OCI-LY7 (cell line): ENCODE measurements at places on chromosomes 11 and 22.
A peak's percentile ranks its signal among the peaks of the same experiment; 100 is the strongest.

DNA sequence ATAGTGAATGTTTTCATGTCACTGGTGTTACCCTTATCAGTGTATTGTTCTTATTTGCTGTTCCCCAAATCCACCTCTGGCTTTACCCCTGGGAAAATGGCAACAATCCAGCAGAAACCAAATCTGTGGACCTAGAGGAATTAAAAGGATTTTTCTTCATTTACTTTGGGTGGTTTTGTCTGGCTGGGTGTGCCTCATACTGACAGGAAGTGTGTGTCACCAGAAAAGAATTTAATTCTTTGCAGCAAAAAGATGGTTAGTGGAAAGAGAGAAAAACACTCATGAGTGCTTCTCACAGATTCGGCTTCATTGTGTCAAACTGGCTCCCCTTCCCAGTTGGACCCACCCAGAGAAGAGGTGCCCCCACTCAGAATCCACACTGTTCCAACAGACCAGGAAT is 38.9 kb downstream of the FZD4 start:
- no peak for DNase-seq

DNA sequence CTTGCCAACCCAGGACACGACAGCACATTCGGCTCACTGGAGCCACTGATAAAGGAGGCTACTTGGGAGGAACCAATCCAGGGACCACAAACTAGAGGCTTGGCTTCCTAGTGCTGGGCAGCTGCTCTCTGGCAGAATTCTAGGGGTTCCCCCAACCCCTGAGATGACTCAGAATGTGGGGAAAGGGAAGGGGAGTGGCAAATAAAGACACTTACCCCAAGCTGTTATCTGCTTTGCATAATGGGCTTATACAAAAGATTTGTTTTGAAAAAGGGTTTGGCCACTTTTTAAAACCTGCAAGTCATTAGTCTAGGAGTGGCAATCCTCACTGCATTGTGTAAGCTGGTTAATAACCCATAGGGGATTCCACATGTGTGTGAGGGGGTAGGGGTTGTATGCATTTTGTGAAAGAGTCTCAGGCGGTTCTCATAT is 64.1 kb upstream of the LMO1 start:
- DNase-seq = no peak

GRCh38 chr11:112012874-112013273 is 12.3 kb upstream of the DLAT start:
- DNase-seq = no peak

- no peak for DNase-seq
Observed at GRCh38 chr11:3707176-3707575, 36.0 kb upstream of the CHRNA10 start.

GRCh38 chr22:21593406-21594232 is 26.1 kb downstream of the UBE2L3 start:
- DNase-seq = no peak

GRCh38 chr11:18773681-18774080 is 17.9 kb downstream of the PTPN5 start:
- DNase-seq = no peak

DNA sequence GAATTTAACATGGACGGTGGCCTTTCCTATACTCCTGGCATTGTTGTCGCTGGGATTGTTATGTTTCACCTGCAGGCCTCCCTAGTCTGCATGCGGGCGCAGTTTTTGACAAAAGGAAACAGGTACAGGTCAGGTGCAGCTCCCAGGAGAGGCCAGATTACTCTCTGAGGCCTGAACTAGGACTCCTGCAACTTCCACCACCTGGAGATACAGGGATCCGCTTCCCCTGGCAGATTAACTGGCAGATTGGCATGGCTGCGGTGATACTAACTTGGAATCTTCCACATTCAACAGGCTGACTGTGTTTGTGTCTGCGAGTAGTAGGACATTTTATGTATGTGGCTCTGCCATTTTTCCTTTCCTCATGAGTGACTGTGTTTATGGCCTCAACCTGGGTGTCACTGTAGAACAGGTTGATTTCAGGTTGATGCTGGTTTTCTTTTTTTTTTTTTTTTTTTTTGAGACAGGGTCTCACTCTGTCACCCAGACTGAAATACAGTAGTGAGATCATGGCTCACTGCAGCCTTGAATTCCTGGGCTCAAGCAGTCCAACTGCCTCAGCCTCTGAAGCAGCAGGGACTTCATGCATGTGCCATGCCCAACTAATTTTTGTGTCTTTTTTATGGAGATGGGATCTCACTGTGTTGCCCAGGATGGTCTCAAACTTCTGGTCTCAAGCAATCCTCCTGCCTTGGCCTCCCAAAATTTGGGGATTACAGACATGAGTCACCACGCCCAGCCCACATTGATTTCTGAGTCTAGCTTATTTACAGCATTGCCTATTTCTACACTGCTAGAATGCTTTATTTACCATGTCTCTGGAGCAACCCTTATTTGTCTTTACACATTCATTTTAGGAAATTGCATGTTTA is 1.7 kb upstream of the USP28 start:
- peak; percentile 13 for DNase-seq

GRCh38 chr11:122024278-122024677 is 91.7 kb downstream of the BLID start:
- DNase-seq = no peak

- DNase-seq = no peak
Observed at GRCh38 chr11:20010156-20010850, 150.0 kb downstream of the DBX1 start.

GRCh38 chr22:20441631-20442484 is 4.2 kb upstream of the SCARF2 start:
- DNase-seq = no peak

- no peak for DNase-seq
Observed at GRCh38 chr11:88807349-88807748, 258.4 kb downstream of the GRM5 start.

DNA sequence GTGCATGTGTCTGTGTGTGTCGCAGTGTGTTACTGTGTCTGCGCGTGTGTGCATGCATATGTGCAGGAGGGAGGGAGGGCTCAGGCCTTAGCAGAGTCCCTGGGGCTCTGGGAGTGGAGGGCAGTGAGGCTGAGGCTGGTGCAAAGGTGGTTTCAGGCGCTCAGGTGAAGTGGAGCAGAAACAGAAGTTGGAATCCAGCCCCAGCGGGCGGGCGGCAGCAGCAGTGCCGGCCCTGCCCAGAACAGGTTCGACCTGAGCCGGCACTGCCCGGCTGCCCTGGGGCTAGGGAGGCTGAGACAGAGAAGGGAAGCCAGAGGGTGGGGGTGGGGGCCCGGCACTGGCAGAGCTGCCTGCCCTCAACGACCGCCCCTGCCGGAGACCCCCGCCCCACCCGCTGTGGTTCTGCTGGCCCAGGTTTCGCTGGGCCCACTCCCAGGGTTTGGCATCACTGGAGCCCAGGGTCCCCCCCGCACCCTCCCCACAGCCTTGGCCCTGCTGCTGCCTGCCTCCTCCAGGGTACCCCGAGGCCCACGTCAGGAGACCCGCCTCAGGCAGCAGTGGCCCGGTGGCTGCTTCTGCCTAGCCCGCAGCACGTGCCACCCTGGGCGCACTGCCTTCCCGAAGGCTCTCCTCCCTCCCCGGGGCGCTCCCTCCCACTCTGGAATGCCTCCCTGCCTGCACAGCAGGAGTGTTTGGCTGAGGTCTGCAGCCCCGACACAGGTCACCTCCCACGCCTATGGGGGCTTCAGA is 13.3 kb downstream of the ASCL2 start:
- DNase-seq = no peak

DNA sequence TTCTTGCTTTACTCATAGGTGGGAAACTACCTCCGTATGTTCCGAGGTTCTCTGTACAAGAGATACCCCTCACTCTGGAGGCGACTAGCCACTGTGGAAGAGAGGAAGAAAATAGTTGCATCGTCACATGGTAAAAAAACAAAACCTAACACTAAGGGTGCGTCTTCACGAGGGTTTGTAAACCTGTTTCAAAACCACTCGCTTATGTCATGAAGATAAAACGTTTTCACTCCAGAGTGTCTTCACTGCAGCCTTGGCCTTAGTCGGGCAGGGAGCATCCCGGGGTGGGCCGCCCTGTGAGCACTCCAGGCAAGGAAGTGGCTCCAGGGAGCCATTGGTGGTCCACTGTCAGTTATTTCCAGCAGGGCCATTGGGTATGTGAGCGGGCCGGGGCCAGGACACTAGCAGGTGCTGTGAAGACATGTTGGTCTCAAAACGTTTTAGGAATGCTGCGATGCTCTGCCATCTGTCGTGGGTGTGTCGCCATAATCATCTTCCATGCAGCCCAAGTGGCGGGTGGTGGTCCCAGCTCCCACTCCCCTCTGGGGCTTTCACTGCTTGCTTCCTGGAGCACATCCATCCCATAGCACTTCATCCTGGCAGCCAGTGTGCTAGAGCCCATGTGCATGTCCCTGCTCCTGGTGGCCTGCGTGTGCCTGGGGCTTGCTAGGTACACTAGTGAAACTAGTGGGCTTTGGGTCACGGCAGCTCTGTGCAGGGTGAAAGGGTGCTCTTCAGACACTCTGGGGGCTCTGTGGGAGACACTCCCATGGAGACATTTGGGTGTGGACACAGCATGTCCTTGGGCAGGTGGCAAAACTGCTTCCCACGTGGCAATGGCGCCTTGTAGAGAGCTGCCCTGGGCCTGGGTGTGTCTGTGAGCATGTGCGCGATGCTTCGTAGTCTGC is 5.2 kb downstream of the SMARCB1 start:
- no peak for DNase-seq

GRCh38 chr11:117654281-117655255 is 142.4 kb downstream of the DSCAML1 start:
- no peak for DNase-seq

DNA sequence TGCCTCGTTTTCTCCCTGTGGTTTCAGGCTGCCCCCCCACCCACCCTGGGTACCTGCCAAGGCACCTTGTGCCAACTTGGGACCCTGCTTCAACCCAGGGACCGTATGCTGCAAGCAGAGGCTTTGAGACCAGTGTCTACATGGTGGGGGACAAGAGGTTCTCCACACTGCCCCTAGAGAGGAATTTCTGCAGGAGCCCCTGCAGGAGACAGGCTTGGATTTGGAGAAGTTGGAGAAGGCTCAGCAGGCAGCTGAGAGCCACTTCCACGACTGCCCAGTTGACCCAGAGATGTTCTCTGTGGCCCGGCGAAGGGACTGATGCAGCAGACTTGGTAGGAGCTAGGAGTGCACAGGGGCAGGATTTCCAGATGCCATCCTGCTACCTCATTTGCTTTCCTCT is 20.1 kb upstream of the NNMT start:
- no peak for DNase-seq

DNA sequence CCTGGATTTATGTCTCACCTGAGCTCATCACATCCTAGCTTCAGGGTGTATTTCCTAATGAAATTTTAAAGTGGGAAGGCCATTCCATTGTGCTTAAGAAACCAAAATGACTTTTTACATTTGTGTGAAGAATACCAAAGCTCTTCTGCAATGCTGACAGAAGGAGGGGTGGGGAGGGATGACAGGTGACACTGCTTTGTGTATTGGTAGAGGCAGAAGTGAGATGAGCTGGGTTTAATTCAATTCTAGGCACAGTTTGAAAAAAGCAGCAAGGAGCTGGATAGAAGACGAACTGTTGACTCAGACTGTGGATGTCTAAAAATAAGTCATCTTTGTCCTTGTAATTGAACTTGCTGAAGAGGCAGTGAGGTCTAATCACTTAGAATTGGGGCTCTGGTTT is 710.3 kb upstream of the KIRREL3 start:
- DNase-seq = no peak

DNA sequence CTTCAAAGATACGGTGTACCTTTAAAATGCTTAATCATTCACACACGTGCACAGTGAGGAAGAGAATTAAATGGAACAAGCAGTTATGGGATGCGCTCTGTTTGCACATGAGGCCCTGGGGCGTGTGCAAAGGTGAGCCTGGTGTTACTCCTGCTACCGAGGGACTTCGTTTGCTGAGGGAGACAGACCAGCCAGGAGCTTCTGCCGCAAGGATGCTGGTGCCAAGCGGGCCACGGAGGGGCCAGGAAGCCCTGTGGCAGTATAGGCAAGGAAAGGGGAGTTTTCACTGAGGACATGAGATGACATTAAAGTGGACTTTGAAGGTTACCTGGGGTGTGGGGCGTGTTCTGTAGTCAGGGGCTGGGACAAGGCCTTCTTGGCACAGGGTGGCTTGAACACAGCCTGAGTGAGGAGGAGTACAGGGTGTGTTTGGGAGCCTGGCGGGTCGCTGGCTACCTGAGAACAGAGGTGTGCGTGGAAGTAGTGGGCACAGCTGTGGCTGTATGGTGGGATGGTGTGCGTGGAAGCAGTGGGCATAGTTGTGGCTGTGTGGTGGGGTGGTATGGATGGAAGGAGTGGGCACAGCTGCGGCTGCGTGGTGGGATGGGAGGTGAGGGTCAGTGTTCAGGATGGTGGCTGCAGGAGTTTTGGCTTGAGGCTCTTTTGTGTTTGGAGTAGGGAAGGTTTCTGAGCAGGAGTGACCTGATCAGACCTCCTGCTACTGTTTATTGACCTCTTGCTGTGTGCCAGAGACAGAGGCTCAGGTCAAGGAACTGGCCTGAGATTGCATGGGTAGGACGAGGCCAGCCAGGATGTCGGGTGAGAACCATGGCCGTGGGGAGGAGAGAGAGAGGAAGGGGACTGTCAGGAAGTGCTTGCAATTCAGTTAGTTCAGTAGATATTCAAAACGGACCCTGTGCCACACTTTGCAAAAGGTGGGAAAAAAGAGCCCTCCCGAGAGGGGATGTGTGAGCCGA is 13.7 kb downstream of the TBC1D22A start:
- DNase-seq = peak; percentile 23
